Retina (tissue), 1 donor: ENCODE measurements at places on chromosomes 4 and X.

DNA sequence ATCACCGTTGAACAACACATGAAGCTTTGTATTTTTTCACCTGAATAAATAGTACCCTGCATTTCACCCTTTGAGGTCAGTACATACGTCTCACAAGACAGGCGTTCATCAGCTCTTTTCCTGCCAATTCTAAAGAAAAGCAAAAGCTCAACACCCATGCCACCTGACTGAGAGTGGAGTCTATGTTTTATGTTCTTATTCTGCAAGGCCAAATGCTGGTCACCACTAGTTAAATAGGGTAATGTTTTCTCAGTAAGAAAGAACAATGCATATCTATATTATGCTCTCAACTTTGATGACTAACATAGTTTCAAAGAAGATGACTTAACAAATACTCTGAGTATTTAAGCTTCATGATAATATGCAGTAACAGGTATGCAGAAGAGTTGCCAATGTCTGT is 336.3 kb upstream of the BMP3 start:
- no peak for DNase-seq

- no peak for DNase-seq
These were observed 17.4 kb downstream of the GALNT7 start for GRCh38 chr4:173185847-173186510.

DNA sequence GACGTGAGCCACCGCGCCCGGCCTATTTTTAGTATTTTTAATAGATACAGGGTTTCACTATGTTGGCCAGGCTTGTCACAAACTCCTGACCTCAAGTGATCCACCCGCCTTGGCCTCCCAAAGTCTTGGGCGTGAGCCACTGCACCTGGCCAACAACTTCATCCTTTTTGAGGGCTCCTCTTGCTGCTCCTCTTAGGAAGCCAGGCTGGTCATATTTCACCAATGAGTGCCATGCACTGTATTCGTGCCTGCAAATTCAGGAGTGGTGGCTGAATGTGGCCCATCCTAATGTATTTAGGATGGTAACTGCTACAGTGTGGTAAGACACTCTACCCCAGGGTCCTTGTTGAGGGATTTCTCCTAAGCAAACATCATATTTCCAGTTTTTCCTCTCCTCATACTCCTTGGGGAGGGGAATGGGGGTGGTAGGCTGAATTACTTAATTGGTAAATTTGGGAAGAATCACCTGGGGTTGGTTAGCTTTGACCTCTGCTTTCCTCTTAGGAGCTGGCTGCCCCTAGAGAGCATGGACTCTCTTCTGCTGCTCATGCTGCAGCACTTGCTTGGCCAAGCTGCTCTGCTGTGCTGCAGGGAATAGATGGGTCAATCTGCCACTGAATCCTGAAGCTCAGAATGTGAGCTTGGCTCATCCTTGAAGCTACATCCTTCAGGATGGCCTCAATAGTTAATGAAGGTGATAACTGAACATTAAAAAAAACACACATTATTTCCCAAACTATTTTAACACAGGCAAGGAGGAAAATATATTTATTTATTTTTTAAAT is 167.4 kb downstream of the HS3ST1 start:
- no peak for DNase-seq

DNA sequence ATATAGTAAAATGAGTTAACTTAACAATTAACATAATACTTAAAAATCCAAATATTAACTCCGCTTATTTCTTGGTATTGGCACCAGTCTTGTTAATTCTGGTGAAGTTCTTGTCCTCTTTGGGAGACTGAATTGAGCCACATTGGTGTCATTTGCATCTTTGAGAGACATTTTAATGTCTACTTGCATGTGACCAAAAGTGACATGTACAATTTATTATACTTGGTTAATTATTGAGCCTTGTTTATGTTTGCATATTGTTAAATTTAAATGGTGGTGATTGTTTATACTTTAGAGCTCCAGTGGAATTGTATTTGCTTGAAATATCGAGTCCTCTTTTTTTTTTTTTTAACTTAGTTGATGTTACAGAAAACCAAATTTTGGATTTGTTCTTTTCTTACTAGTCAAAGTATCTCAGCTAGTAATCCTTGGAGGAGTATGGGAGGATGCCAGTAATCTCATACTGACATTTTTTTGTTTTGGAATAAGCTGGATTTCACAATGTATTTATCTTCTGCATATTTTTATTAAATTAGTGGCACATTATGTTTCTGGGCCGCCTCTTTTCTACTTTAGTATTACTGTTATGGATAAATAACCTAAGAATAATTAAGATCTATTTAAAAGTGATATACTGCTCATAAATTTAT is 3.9 kb downstream of the SPCS3 start:
- no peak for DNase-seq

DNA sequence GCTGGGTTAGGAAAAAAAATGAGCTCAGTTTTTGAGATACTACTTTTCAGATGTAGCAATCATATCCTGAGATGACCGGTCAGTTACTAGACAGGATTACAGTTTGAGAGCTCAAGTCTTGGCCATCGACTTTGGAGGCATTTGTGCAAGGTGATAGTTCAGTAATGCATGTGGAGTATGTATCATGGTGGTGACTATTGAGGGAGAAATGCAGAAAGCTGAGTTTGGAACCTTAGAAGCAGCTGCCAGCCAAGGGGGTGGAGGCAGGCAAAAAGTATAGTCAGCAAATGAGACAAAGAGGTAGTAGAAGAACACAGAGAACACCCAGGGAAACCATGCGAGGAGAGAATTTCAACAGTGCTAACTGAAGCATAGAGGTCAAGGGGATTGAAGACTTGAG is 48.7 kb upstream of the SLC4A4 start:
- no peak for DNase-seq

GRCh38 chrX:37776283-37776986 is 3.4 kb upstream of the CYBB start:
- DNase-seq, result no peak

GRCh38 chrX:46588263-46588662 is 14.7 kb downstream of the CHST7 start:
- no peak for DNase-seq

DNA sequence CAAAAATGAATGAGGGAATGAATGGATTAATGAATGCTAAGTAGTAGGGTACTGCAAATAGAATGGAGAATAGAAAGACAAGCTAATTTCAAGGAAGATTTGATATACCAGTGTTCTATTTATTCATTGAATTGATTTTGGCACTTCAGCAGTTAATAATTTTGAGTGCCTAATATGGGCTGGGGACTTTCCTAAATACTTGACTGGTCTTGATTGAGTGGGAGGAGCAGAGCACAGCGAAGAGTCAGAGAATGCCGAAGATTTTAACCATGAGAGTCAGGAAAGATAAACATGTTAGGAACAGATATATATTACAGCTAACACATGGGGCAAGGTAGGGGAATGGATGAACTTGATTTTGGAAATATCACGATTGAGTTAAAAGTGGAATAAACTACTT is 10.6 kb downstream of the IL15 start:
- no peak for DNase-seq

GRCh38 chr4:182937268-182938204 is 20.4 kb upstream of the DCTD start:
- DNase-seq, result no peak

- DNase-seq, result no peak
These were observed 94.5 kb upstream of the STIM2 start for GRCh38 chr4:26766141-26766540.

DNA sequence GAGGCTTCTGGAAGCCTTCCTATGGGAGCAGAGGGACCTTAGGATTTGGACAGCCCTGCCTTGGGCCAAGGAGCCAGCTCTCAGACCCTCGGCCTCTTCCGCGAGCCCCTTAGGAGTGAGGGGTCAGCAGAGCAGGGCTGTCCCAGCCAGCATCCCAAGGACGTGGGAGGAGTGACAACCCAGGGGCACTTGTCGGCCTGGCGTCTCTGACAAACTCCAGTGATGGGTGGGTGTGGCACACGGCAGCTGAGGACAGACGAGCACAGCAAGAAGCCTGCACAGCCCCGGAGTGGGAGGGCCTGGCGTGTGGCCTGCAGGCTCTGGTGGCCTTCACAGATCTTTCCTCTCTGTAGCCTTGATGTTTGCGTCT is 11.6 kb upstream of the TNIP2 start:
- no peak for DNase-seq

DNA sequence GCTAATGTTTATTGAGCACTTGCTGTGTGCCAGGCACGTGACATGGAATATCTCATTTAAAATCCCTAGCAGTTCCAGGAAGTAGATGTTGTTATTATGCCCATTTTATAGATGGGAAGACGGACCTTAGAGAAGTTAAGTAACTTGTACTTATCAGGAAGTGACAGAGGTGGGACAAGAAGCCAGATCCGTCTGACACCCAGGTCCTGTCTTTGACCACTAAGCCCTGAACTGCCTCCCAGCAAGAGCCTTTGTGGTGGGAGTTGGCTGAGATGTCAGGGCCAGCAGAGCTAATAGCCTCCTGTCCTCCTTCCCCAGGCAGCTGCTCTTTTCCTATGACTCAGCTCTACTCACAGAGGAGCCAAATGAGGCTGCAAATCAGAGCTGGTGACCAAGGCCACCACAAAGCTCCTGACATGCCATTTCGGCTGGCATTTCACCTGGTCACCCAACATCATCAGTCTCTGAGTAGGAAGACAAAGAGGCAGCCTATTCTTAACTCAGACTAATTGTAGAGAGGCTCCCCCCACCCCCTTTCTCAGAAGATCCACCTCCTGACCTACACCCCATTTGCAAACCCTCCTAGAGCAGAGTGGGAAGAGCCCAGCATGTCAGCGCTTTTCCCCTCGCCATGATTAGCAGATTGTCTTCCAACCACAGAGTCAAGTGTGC is 175.1 kb upstream of the KIT start:
- no peak for DNase-seq

- peak; percentile 34 for DNase-seq
These were observed 85.8 kb downstream of the CXXC4 start for GRCh38 chr4:104408878-104409277.

- no peak for DNase-seq
These were observed 144.9 kb downstream of the PJA1 start for GRCh38 chrX:69020316-69020715.

GRCh38 chrX:65990702-65991101 is 49.2 kb downstream of the VSIG4 start:
- no peak for DNase-seq

- no peak for DNase-seq
These were observed 80.1 kb upstream of the CXCL13 start for GRCh38 chr4:77525538-77525937.

GRCh38 chr4:46389301-46389775 is 590 bp downstream of the GABRA2 start:
- DNase-seq, result peak; percentile 90
